ENCODE measurements at places on chromosomes 3 and 15.

DNA sequence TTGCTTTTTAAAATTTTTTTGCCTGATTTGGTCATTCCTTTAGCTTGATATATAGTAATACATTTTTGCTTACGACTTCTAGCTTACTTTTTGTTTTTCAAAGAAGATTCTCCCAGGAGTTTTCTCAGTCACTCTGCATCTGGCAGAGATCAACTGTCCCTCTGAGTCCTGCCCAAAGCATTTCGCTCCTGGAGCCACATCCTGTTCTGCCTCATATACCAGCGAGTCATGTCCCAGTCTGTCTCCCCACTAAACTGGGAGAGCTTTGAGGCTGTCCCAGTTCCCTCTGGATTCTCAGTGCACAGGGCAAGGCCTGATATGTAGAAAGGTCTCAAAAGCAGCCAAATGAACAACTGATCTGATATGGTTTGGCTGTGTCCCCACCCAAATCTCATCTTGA, 326.3 kb downstream of the ARRDC4 start:
- DNase-seq, result no peak

- DNase-seq, result no peak
Measured at GRCh38 chr3:94429517-94429916, 366.7 kb downstream of the NSUN3 start.

DNA sequence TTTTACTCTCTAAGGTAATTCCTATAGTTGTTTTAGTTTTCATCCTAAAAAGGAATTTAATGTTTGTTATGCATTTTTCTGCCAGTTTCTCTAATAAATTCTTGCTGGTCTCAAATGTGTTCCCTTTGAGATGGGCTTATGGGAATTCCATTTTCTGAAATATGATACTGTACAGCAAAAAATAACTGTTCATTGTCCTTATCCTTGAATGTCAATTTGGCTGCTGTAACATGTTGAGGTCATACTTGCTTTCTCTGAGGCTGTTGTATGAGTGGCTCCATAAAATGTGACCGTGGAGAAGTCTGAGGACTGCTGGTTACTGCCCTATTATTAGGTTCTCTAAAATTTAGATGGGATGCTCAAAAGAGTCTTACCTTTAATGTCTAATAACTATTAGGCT, 266.5 kb downstream of the ADAMTS17 start:
- DNase-seq, result no peak

DNA sequence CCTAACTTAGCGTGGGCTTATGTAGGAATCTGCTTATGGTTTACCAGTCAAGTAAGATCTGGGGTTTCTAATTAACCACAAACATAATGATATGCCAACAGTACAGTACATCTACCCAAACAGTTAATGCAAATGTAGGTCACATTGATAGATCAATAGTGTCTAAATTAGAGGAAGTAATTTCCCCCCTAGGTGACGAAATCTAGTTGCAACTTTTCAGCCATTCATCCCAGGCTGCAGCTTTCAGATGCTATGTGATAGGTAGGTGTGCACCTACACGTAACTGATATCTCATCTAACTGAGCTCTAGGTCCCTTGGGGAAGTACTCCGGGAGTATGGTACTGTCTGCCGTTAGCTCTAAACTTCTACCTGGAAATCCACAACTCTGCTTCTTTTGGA, 57.2 kb downstream of the CRTC3 start:
- DNase-seq, result no peak

DNA sequence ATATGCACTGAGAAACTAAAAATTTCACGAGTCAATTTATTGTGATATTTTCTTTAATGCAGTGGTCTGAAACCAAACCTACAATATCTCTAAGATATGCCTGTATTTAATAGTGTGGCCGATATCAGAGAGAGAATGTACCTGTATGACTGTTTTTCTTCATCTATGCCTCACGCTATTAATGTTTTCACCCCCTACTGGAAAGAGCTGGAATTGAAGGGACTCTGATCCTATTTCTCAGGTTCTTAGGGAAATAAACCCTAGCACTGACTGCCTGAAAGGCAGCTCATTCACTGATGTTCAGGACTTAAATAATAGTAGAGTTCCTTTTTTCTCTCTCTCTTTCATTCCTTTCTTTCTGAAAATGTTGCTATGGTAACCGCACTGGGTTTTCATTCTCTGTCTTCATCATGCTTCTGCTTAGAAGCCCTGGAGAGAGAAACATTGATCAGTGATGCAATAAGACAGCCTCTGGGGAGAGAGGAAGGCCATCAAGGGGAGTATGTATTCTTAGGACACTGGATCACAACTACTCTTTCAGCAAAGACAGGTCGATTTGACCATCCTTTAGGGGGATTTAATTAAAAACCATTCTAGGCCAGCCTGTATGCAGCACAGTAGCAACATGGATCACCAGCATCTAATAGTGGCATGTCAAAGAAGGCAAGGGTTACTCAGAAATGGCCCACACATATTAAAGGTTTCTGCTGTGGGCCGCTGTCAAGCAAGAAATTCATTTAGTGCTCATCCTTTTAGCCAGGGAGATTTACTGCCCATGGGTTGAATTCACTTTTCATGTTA, 1135.7 kb downstream of the IGSF11 start:
- DNase-seq, result no peak

DNA sequence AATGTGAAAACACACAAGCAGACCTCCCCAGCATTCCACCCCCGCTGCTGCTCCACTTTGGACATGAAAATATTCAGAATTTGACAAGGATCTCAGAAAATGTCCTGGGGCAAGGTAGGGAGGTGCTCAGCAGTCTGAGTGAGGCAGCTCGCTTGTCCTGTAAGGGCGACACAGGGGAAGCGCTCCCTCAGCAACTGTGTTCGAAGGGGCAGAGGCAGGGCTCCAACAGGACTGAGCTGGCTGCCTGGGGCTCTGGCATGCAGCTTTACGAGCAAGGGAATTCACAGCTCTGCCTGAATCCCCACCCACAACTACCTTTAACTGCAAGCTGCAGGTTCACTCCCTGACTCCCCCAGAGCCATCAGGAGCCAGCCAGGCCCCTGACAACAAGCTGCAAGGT, 287.0 kb upstream of the LYSMD4 start:
- DNase-seq, result no peak
